ENCODE measurements at places on chromosomes 7 and 10. TPM values are rescaled to one million over a fixed set of nuclear protein-coding genes. Genes with fewer than 3 reads are reported as not detected.
A peak's percentile ranks its signal among the peaks of the same experiment; 100 is the strongest.

DNA sequence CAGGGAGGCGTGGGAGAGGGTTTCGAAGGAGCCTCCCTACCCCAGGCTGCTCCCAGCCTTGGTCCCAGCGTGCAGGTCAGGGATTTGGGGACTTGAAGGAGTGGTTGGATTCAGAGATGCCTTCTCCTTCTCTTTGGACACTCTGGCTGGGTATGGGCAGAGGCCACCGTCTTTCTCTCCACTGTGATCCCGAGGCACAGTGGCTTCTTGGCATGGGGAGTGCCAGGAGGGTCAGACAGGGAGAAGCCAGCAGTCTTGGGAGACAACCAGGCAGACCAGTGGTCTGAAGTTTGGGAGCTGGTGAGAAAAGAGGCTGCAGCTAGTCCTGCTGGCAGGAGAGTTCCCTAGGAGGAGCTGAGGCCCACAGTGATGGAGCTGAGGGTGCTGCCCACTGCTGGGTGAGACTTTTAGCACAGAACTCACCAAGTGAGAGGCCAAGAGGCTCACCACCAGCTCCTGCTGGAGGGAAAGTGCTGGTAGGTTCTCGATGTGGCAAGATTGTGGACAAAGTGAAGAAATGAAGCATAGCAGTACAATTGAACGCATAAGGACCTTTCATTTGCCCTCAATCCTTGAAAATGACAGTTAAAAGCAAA, 35.2 kb upstream of the WDFY4 start:
- H3K4me1 ChIP-seq = peaks cover 4% of the 10 kb centered on the region
- H3K36me3 ChIP-seq = peaks cover 12% of the 10 kb centered on the region
- no peak overlapping the region for H3K4me3 ChIP-seq
- H3K27me3 ChIP-seq = no peaks in the 10 kb centered on the region

DNA sequence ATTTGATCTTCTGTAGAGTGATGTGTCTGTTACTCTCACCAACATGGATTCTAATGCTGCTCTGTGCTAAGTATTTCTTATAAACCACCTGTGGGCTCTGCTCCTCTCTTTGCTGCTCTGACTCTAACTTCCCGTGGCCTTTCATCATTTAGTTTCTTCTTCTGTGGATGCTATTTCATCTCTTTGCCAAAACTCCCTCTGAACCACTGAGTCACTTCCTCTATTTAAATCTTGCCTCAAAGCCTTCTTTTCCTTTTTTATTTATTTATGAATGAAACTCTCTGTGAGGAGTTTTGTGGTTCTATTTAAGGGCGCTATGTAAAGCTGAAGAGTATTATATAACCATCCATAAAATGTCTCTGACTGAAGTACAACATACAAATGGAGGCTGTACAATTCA, 538.5 kb downstream of the SUGCT start:
- H3K27ac ChIP-seq = peak overlapping the region; percentile 74
- peaks cover 16% of the 10 kb centered on the region for H3K4me1 ChIP-seq
- DNase-seq = no peak
- H3K4me3 ChIP-seq = no peak overlapping the region

- H3K4me3 ChIP-seq = no peak overlapping the region
- no peak for DNase-seq
- H3K27me3 ChIP-seq = no peaks in the 10 kb centered on the region
- no peaks in the 10 kb centered on the region for H3K4me1 ChIP-seq
- no peaks in the 10 kb centered on the region for H3K36me3 ChIP-seq
Observed at GRCh38 chr10:80540618-80540980, 2.9 kb downstream of the SH2D4B start.

DNA sequence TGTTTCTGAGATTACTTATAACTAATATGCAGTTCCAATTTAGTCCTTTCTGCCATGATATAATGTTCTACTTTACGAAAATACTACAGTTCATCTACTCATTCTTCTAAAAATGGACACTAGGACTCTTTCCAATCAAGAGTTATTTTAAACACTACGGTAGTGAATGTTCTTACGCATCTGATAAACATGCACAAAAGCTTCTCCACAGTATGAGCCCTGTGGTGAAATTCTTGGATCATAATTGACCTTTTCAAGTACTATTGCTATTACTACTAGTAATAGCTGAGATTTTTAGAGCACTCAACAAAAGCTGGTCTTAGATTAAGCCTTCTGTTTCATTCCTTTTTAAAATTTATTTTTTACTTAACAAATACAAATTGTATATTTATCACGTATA, 106.4 kb downstream of the CH25H start:
- H3K27me3 ChIP-seq = no peaks in the 10 kb centered on the region
- no peak overlapping the region for H3K27ac ChIP-seq
- H3K4me3 ChIP-seq = no peak overlapping the region
- no peaks in the 10 kb centered on the region for H3K4me1 ChIP-seq
- no peak for DNase-seq
- H3K36me3 ChIP-seq = no peaks in the 10 kb centered on the region

GRCh38 chr7:36509962-36510361, 120.3 kb downstream of the ANLN start:
- DNase-seq = no peak
- no peak overlapping the region for H3K4me3 ChIP-seq
- H3K27ac ChIP-seq = no peak overlapping the region

DNA sequence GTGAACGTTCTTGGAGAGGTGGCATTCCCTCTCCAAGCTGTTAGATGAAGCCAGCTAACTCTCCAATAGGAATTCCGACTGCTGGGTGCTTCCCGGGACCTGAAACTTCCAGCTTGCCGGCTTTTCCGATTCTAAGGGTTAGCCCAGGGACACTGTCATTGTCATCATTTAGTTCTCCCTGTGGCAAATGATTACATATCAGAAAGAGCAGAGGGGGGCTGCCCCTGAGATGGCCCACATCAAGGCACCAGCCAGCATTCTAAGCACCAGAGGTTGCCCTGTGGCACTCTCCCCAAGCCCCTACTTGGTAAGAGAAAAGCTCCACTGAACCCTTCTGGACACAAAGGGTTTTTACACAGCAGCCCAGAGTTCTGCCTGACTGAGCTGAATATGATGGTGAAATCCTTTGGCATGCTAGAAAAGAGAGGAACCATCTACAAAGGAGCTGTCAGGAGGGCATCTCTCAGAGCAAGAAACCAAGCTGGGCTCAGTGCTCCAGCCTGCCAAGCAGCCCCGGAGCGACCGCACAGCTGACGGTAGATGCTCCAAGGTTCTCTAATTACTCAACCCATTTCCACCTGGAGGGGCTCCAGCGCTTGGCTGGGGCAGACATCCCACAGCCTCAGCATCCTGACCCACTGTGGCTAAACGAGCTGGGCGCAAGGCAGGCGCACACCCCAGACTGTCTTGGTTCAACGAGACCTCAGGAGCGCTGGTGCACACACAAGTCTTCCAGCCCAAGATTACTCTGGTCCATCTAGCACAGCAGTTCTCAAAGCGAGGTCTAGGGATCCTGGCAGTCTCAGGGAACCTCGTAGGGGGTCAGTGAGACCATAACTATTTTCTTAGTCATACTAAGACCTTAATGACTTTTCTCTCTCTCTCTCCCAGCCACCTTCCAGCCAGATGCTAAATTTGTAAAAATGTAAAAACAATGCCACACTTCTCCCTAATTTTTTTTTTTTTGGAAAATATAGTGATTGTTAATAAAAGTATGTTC, 160.5 kb downstream of the GFRA1 start:
- no peak overlapping the region for H3K4me3 ChIP-seq
- no peaks in the 10 kb centered on the region for H3K4me1 ChIP-seq
- H3K36me3 ChIP-seq = no peaks in the 10 kb centered on the region
- no peak for DNase-seq

GRCh38 chr10:23284674-23285335, 59.8 kb downstream of the C10orf67 start:
- no peaks in the 10 kb centered on the region for H3K4me1 ChIP-seq
- H3K4me3 ChIP-seq = no peak overlapping the region
- H3K27ac ChIP-seq = no peak overlapping the region
- no peaks in the 10 kb centered on the region for H3K27me3 ChIP-seq
- H3K36me3 ChIP-seq = no peaks in the 10 kb centered on the region

GRCh38 chr7:22784346-22784745, 38.3 kb downstream of the TOMM7 start:
- H3K4me1 ChIP-seq = no peaks in the 10 kb centered on the region
- H3K4me3 ChIP-seq = no peak overlapping the region
- no peak overlapping the region for H3K27ac ChIP-seq
- DNase-seq = no peak

DNA sequence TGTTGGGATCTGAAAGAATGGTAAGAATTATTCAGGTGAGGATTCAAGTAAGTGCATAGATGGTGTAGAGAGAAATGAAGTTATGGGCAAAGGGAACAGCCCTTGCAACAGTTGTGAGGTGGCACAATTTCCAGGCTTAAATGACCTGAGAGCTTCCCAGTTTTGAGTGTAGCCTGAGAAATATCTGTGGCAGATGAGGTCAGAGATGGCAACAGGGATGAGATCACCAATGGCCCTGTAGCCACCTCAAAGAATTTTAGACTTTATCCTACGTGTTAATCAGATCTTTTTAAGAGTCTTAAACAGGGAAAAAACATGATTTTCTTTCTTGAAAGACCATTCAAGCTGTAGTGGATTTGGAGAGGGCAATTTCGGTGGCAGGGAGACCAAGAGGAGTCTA, 1.9 kb upstream of the NRF1 start:
- H3K4me1 ChIP-seq = peaks cover 14% of the 10 kb centered on the region
- no peak overlapping the region for H3K27ac ChIP-seq
- no peak for DNase-seq

- no peak for DNase-seq
- H3K27ac ChIP-seq = no peak overlapping the region
Observed at GRCh38 chr10:124802313-124802675, 675 bp downstream of the ABRAXAS2 start.

DNA sequence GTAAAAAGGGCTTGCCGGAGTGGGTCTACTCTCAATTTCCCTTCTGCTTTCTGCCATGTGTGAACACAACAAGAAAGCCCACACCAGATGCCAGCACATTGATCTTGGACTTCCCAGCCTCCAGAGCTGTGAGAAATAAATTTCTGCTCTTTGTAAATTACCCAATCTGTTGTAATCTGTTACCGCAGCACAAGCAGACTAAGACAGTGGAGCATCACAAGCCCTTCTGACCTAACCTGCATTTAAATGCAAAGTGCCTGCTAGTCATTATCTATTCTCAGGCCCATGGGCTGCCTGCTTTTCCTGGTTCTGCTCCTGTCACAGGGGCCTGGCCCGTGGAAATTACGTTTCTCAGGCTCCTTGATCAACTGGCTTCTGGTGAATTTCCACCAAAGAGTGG, 199.3 kb upstream of the AUTS2 start:
- no peaks in the 10 kb centered on the region for H3K27me3 ChIP-seq
- H3K36me3 ChIP-seq = no peaks in the 10 kb centered on the region
- no peak overlapping the region for H3K4me3 ChIP-seq
- H3K27ac ChIP-seq = peak overlapping the region; percentile 10
- peaks cover 26% of the 10 kb centered on the region for H3K4me1 ChIP-seq

DNA sequence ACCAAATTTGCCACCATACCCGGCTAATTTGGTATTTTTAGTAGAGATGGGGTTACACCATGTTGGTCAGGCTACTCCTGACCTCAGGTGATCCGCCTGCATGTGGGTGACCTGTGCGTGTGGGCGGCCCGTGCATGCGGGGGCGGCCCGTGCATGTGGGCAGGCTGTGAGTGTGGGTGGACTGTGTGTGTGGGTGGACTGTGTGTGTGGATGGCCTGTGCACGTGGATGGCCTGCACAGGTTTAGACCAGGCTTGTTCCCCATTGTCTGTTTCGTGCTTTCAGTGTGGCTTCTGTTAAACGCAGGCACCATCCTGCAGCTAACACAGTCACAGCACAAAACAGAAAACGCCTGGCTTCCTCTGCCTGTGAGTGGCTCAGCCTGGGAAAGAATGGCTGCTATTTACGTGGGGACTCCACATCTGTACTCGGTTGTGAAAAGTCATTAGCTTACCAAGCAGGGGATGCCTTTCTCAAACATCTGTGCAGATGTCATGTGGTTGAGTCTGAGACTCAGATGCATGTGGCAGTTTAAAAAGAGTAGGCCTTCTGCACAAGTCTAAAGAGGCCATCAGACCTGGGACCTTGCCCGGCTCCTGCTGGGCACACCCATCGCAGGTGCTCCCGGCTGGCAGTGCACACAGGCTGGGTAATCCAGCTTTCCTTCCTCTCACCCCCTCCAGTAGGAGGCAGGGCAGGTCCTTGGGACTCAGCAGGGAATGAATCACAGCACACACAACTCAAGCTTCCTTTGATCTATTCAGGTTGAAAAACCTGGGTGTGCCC, 91.6 kb downstream of the COBL start:
- no peak overlapping the region for H3K4me3 ChIP-seq
- H3K27ac ChIP-seq = no peak overlapping the region
- no peaks in the 10 kb centered on the region for H3K27me3 ChIP-seq

- no peak overlapping the region for H3K4me3 ChIP-seq
- peaks cover 13% of the 10 kb centered on the region for H3K4me1 ChIP-seq
- DNase-seq = no peak
- no peaks in the 10 kb centered on the region for H3K27me3 ChIP-seq
- no peaks in the 10 kb centered on the region for H3K36me3 ChIP-seq
- no peak overlapping the region for H3K27ac ChIP-seq
Observed at GRCh38 chr10:69496352-69497230, 45.3 kb downstream of the TSPAN15 start.

DNA sequence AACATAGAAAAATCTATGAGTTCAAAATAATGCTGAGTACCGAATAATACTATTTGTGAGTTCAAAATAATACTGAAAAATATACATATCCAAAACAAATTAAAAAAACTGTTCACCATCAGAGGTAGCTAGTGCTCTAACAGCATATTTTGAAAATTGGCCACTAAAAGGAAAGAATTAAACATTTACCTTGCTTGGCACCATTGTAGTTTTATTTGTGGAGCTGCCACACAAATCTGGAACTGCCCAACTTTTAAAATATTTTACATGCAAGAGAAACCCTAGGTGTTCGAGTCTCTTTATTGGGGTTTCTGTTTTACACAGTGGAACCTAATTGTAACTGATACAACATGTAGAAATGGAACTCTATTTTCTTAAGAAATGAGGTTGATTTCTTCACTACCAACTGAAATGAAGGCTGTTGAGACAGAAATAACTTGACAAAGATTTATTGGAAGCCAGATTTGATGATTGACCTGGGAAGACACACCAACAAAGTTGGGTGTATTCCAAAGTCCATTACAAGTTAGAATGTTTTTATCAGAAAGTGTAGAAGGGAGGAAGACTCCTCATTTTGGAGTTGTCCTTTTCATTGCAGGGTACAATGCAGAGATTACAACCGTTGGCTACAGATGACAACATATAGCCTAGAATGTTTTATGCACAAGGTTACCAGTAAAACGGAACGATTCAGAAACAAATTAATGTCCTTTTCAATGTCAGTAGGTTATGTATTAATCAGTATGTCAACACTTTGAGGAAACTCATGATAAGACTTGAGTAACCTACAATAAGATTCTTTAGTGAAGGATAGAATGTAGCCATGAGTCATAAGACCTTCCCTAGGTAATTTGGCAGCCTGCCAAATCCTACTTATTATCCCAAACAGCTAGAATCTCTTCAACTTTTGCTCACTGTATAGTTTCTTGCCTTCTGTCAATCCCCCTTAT, 73.8 kb upstream of the PAPSS2 start:
- no peaks in the 10 kb centered on the region for H3K27me3 ChIP-seq
- H3K36me3 ChIP-seq = no peaks in the 10 kb centered on the region
- H3K27ac ChIP-seq = no peak overlapping the region
- H3K4me1 ChIP-seq = peaks cover 3% of the 10 kb centered on the region
- no peak for DNase-seq
- no peak overlapping the region for H3K4me3 ChIP-seq

The CARD11 gene
- not detected for polyA plus RNA-seq

The XRCC2 gene
- polyA plus RNA-seq = 3.4 TPM

The GIMAP7 gene
- polyA plus RNA-seq = not detected

The CFAP43 gene
- 0.35 TPM for polyA plus RNA-seq
